ENCODE measurements at places on chromosomes 7 and 10. TPM values are rescaled to one million over a fixed set of nuclear protein-coding genes. Genes with fewer than 3 reads are reported as not detected.

The LIPF gene
- not detected for total RNA-seq

The FAM24B gene
- 0.67 TPM for total RNA-seq

DNA sequence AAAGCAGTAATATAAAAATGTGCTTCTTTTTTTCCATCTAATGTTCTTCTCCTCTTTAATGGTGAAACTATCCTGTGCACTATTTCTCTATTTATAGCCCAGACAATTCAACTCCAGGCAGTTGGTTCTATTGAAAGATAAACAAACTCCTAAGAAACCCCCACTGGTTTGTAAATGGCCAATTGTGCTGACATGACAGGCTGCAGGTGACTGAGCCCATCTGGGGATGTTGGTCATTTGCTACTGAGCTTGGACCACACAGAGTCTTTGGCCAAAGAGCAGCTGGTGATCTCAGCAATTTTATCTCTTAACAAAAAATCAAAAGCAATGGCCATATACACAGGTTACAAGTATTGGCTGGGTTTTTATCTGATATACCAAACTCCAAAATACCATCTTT lies 631.8 kb upstream of the CELF2 start:
- no peak for DNase-seq

GRCh38 chr10:93742633-93743349 lies 14.9 kb upstream of the LGI1 start:
- DNase-seq, result no peak

DNA sequence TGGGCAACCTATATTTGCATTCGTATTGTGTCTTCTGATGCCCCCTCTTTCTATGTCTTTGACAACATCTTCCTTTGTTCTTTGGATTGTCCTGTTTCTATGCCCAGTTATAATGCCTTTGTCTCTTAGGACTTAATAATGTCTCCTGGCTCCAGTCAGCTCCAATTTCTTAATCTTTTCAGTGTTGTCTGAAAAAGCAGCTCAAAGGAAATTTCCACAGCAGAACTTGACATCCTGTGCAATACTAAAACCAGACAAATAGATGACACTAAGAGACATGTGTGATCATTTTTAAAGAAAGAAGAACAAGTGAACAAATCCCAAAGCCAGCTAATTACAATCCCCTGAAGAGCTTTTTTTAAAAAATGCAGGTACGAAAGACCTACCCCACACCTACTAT lies 47.7 kb upstream of the RNF148 start:
- DNase-seq, result no peak

GRCh38 chr7:22896917-22897316 lies 74.3 kb upstream of the TOMM7 start:
- no peak for DNase-seq

- DNase-seq, result no peak
Measured at GRCh38 chr7:127912901-127913300, 118.3 kb downstream of the LRRC4 start.

DNA sequence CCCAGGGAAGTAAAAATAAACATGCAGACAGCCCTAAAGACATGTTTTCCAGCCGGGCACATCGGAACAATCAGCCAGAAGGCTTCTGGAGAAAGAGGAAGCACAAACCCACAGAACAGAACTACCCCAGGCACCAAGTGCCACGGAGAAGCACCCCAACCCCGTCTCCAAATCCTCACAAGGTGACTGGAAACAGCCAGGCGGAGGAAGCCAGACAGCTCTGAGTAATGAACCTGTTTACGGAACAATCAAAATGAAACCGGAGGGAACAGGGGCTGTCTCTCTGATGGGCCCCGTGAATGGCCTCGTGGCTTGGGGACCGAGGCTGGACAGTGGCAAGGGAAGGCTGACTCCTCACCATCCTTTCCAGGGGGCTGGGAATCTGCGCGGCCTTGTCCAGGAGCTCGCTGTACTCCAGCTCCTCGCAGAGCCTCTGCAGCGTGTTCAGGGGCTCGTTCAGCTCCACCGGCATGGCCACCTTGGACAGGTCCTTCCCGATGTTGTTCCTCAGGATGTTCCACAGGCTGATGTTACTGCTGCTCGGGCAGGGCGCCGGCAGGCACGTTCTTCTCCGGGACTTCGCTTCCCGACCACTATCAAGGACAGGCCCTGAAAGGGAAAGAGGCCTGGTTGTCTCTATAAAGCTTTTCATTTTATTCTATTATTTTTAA lies 77.0 kb upstream of the GSDME start:
- no peak for DNase-seq

- peak; percentile 62 for DNase-seq
Measured at GRCh38 chr7:44281811-44282600, 43.4 kb downstream of the CAMK2B start.

- no peak for DNase-seq
Measured at GRCh38 chr10:88019753-88020152, 156.3 kb downstream of the PTEN start.
